ENCODE measurements at places on chromosomes 1 and 21. TPM values are rescaled to one million over a fixed set of nuclear protein-coding genes. Genes with fewer than 3 reads are reported as not detected.

GRCh38 chr1:163796394-163796821, 474.7 kb downstream of the NUF2 start:
- no peak for DNase-seq

DNA sequence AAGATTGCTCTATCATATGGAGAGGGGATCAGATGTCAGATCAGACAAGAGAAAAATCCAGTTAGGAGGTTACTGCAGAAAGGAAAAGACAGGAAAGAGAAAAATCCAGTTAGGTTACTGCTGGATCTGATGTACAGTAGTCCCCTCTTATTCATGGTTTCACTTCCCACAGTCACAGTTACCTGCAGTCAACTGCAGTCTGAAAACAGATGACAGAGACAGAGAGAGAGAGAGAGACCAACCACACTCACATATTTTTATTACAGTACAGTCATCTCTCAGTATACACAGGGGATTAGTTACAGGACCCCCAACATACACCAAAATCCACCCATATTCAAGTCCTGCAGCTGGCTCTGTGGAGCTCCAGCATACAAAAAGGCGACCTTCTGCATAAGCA, 29.3 kb downstream of the NUP133 start:
- no peak for DNase-seq

GRCh38 chr1:111600886-111601386, 18.7 kb upstream of the RAP1A start:
- DNase-seq = no peak

GRCh38 chr1:68217060-68217554, 15.2 kb downstream of the WLS start:
- DNase-seq = no peak

Gene CHI3L1
- 0.81 TPM for total RNA-seq

Gene FCN3
- total RNA-seq = under 0.01 TPM

- DNase-seq = no peak
Observed at GRCh38 chr1:108750476-108751181, 4.2 kb downstream of the STXBP3 start.

- DNase-seq = no peak
Observed at GRCh38 chr1:39540504-39541031, 36.0 kb downstream of the PABPC4 start.

- no peak for DNase-seq
Observed at GRCh38 chr1:213891989-213892902, 95.5 kb upstream of the PROX1 start.

- DNase-seq = no peak
Observed at GRCh38 chr1:185965870-185966269, 231.7 kb downstream of the HMCN1 start.

GRCh38 chr1:219666242-219666641, 53.3 kb upstream of the ZC3H11B start:
- no peak for DNase-seq

Gene AADACL3
- total RNA-seq = not detected

Gene ZNF593OS
- not detected for total RNA-seq

DNA sequence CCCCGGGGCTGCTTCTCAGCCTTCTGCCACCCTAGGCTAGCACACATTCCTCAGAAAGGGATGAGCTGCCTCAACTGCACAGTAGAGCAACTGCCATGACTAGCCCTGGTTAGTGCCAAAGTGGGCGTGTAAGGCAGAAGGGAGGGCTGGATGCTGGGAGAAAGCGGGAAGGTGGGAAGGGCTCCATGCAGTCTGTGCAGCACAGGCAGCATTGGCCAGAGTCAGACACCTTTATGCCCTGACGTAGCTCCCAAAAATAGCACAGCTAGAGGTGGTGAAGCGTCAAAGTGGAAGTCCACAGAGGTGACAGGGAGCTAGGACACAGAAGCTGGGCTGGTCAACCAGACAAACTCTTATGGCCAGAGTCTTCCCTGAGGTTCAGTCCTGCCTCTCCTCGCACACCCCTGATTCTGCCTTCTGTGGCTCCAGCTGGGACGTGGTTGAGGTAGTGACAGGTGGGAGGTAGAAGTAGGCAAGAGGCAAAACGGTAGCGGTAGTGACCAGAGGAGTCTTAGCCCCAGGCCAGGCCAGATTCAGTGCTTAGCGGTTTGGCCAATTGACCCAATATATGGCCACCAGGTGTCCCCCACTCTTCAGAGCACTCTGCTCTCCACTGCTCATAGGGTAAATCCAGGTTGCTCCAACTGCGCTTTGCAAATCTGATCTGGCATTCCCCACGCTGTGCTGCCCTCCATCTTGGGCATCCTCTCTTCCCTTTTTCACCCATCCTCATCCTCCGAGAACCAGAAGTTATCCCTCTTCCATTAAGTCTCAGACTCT, 45.6 kb downstream of the DDX20 start:
- no peak for DNase-seq

Gene FMO4
- 1.9 TPM for total RNA-seq

GRCh38 chr21:45644041-45644906, 749 bp downstream of the PCBP3 start:
- DNase-seq = no peak

DNA sequence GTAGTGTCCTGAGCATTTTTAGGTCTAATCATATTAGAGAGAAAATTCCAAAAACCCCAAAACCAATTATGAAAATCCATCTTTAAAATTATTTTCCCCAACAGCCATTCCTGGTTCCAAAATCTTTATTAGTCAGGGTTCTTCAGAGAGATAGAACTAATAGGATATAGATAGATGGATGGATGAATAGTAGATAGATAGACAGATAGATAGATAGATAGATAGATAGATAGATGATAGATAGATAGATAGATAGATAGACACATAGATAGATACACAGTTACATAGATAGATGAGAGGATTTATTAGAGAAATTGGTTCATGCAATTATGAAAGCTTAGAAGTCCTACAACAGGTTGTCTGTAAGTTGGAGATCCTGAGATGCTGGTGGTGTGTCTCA, 122.7 kb upstream of the POGK start:
- no peak for DNase-seq

- DNase-seq = peak; percentile 50
Observed at GRCh38 chr1:158203693-158204457, 23.2 kb downstream of the CD1D start.
